Type B pancreatic cell (in vitro differentiated cells): ENCODE measurements at places on chromosomes 5 and 9.

- DNase-seq, result no peak
Observed at GRCh38 chr9:4955836-4956235, 29.2 kb upstream of the JAK2 start.

DNA sequence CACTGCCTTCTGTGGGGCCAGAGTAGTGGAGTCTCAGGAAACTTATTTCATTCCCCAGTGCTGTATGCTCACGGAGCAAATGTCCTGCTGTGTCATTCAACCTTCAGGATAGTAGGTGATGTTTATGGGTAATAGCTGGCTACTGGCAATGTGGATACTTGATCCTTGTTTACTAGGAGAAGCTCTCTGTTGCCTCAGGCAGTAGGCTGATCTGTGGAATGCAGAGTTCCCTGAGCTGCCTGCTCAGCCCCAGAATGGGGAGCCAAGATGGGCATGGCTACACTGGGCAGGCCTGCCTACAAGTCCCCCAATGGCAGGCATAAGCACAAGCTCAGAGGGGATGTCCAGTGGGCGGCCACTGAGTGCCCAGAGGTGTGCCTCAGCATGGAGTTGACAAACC, 323.1 kb upstream of the KCNN2 start:
- DNase-seq, result no peak

GRCh38 chr9:109321727-109322126, 868 bp upstream of the EPB41L4B start:
- DNase-seq, result no peak

GRCh38 chr9:132002643-132003318, 76.9 kb downstream of the MED27 start:
- no peak for DNase-seq

GRCh38 chr9:69853421-69853820, 32.8 kb downstream of the CFAP95 start:
- DNase-seq, result no peak

GRCh38 chr9:79701651-79702050, 129.9 kb downstream of the TLE4 start:
- no peak for DNase-seq

- no peak for DNase-seq
Observed at GRCh38 chr9:17453751-17454150, 125.1 kb upstream of the SH3GL2 start.
